ENCODE measurements at places on chromosomes 6 and 20.

DNA sequence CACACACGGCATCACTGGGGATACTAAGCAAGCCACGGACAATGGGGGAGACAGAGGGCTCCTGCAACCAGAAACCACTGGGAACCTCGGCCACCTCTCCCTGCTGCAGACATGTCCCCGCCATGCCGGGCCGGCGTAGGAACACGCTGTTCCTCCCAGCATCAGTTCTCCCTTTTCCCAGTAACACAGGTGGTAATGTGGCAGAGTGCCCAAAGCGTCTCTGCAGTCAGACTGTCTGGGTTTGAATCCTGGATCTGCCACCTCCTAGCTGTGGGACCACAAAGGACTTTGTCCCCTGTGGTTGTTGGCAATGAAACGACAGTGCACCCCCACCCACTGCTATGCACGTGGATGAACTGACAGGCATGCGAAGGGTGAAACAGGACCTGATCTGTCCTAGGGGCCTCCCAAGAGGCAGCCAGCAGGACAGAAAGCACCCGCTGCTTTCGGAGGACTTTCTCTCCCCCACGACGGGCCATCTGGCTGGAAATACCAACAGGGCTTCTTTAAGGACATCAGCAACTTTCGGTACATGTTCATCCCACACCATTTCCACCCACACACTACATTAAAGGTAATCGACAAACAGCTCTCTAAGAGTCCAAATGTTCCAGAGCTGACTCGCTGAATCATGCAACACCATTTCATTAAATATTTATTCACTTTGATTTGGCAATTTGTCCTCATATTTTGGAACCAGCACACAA is 74.1 kb downstream of the SULF2 start:
- DNase-seq, result no peak

DNA sequence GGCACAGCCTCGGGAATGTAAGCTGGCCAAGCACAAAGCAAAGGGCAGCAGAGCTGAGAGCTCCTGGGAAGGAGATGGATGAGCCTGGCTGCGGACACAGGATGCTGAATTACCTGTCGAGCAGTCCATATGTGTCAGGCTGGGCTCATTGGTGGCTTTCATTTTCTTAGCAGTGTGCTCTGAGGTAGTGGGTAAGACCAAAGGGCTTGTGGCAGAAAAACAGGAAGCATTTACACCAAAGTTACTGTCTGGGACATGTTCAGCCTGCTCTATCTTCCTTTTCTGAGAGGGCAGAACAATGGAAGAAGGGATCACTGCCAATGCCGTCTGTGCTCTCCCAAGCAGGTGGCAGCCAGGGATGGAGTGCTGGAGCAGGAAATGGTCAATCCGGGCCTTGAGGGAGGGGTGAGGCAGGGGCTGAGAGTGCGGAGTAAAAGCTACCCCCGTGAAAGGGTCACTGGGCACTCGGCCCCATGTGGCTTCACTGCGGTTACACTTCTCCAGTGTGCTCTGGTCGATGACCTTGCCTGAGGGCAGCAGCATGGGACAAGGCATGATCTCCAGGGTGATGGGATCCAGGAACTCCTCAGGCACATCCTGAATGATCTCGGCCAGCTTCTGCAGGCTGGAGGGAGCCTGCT is 36.9 kb upstream of the AVP start:
- peak; percentile 14 for DNase-seq

- no peak for DNase-seq
Observed at GRCh38 chr6:156851454-156851921, 74.3 kb downstream of the ARID1B start.

DNA sequence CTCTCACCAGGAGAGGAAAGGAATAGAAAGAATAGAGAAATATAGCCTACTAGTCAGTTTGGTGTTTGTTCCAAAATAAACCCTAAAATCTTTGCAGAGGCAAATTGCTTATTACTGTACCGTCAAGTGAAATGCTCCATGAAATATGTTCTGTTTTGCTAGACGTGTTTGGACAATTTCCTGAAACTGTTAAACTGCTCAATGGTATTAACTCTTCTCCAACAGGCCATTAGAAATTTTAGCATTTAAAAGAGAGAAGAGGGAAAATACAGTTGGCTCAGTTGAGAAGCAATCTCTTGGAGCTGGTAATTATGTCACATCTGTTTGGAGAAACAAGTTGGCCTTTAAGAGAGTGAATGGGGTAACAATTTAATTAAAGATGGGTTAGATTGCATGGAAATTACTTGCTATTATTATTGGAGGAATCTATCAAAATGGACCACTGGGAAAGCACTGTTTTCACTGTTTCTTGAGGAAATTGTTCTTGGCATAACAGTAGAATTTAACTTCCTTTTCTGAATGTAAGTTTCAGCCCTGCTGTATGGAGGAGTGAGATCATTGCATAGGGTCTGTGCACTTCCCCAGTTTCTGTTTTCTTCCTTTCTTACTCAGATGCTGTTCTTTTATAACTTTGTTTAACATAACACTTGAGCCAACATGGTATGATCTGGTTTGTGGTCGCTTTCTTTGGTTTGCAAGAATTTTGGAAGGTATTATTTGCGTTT is 373.6 kb downstream of the PLCB1 start:
- no peak for DNase-seq

DNA sequence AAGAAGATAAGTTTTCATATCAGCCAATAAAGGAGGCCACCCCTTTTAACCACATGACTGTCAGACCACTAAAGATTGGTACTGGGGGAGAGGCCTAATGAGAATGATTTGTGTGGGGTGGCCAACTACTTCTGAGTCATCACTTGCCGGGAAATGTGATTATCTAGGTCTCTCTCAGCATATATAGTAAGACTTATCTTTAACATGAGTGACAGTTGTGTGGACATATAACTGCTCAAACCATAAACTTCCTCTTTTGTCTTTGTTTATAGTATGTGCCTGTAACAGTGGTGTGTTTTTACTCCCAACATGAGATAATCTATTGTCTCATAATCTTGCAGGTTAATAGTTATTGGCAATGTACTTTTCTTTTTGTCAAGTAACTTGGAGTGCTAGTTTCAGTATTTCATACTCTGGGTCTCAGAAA is 312.4 kb downstream of the CDKAL1 start:
- DNase-seq, result no peak

- no peak for DNase-seq
Observed at GRCh38 chr6:125480146-125480545, 178.4 kb upstream of the HDDC2 start.

GRCh38 chr6:133040094-133040802 is 200.9 kb upstream of the EYA4 start:
- no peak for DNase-seq

DNA sequence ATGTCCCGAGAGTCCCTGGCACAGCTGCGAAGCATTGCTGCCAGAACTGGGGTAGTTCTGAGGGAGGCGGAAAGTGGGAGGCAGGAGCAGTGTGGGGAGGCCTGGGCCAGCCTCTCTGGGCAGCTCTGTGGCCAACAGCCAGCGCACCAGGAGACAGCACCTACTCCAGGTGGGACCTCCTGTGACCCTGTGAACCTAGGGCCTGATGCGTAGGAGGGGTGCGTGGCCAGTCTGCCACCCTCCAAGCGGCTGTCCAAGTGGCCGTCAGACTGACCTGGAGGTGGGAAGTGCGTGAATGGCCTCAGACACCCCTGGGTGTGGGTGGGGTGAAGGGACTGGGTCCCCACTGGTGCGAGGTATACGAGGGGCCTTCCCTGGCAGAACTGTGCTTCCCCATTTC is 15.5 kb downstream of the SS18L1 start:
- no peak for DNase-seq

- DNase-seq, result no peak
Observed at GRCh38 chr6:162119341-162119740, 608.2 kb downstream of the PRKN start.

- no peak for DNase-seq
Observed at GRCh38 chr20:4439461-4439860, 282.2 kb upstream of the PRND start.

- DNase-seq, result no peak
Observed at GRCh38 chr20:25046181-25046641, 11.7 kb downstream of the ACSS1 start.

Data from activated gamma-delta T cell treated with Interleukin-2 at 50 U/mL for 16 hours (primary cell).